ENCODE measurements at places on chromosomes 16 and 17.

- no peak for DNase-seq
These were observed 9.5 kb upstream of the USP10 start for GRCh38 chr16:84690088-84690819.

DNA sequence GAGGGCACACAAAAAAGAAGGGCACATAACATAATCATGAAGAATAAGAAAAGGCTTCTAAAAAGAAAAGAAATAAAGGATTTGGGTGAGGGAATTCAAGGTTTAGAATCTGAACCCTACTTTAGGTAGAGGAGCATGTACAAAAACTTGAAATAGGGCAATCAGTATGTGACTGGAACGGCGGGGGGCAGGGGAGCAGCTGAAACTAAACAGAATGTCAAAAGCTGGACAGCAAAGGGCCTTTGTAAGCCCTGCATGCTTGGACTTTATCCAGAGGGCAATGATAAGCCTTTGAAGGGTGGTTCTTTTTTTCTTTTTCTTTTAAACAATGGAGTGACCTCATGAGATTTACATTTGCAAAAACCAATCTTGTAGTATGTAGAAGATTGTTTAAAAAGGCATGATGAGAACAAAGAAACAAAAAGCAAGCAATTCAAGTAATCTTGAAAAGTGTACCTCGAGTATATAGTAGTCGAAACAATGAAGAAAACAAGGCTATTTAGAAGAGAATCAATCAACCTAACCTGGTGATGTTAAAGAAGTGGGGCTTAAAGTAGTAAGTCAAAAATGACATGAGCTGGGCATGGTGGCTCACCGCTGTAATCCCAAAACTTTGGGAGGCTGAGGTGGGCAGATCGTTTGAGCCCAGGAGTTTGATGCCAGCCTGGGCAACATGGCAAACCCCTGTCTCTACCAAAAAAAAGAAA is 46.7 kb upstream of the ANKFY1 start:
- no peak for DNase-seq

DNA sequence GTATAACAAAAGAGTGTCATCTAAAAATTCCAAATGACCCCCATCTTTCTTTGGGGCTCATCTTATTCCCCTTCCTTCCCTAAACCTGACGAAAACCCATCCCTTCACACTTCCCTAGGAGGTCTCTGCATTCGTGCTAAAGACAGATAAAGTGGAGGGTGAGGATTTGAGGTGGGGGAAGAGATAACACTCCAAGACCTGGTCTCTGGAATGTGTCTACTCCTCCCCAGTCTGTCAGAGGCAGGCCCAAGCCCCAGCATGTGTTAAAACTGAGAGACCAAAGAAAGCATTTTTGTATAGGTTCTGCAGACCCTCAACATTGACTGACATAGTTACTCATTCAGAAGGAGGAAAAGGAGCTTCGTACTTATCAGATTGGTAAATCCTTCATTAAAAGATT is 11.0 kb upstream of the LHX1 start:
- DNase-seq = no peak

DNA sequence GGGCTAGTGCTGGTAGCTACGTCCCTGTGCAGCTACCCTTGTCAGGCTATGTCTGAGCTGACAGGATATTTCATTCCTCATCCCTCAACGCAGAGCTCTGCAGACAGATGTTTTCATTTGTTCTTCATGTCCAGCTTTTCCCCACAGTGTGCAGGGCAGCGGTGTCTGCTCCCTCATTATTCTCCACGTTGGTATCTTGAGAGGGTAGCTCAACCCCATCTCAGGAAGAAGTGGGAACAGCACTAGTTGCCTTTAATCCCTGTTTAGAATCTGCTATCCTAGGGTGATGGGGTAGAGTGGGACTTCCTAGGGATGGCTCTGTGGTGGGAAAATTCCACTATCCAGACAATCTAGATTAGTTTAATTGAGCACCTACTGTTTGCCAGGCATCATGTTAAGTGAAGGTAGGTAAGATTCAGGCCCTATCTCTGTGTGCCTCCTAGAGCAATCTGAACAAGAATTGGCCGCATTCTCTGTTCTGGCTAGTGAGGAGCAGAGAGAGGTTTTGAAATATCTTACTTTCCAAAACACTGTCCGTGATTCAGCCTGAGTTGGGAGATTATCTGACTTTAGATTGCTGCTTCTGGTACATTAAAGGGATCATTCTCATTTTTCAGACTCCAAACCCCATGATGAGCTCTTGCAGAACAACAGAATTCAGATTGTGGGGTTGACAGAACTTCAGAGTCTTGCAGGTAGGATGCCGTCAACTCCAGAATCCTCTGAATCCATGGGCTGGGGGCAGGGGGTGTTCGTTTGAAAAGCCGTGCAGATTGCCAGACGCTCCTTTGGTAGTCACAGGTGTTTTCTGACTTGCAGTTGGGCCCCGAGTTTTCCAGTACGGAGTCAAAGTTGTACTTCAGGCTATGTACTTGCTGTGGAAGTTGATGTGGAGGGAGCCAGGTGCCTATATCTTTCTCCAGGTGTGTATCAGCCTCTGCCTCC is 963 bp downstream of the ALG1 start:
- no peak for DNase-seq

- DNase-seq = no peak
These were observed 85.5 kb upstream of the SALL1 start for GRCh38 chr16:51236583-51236982.

GRCh38 chr16:11627822-11628457 is 40.3 kb upstream of the SNN start:
- no peak for DNase-seq

GRCh38 chr16:86593913-86594620 is 15.7 kb downstream of the FOXL1 start:
- DNase-seq = no peak

- DNase-seq = no peak
These were observed 12.7 kb upstream of the SPAG9 start for GRCh38 chr17:51133365-51133764.

- no peak for DNase-seq
These were observed 1.5 kb downstream of the PITPNM3 start for GRCh38 chr17:6554871-6555330.

GRCh38 chr17:2867441-2868424 is 71.5 kb downstream of the RAP1GAP2 start:
- no peak for DNase-seq

- no peak for DNase-seq
These were observed 3.3 kb downstream of the TRPV2 start for GRCh38 chr17:16418685-16419068.

GRCh38 chr16:79834720-79835119 is 234.2 kb upstream of the MAF start:
- DNase-seq = no peak

- no peak for DNase-seq
These were observed 104.2 kb downstream of the CDK5R1 start for GRCh38 chr17:32590974-32591373.

- peak; percentile 38 for DNase-seq
These were observed 1.7 kb upstream of the SLC16A11 start for GRCh38 chr17:7045492-7046126.

- DNase-seq = no peak
These were observed 32.7 kb upstream of the IRX5 start for GRCh38 chr16:54897930-54898329.

DNA sequence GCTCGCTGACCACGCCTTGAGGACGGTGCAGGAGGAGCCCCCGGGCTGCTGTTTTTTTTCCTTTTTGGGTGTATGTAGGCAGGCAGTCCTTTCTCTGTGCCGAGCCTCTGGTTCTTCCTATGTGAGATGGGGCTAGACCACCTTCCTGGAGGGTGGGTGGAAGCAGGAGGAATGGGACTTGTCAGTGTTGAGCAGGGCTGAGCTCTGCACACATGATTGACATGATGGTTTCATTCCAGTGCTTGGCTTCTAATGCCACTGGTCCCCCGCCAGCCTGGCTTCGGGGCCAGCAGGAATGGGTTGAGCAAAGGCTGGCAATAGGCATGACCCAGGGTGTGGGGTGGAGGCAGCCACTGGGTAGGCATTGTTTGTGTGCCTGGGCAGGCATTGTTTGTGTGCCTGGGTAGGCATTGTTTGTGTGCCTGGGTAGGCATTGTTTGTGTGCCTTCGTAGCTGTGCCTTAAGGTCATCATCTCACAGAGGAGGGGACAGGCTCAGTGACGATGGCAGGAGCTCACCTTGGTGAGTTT is 14.2 kb upstream of the ADCY7 start:
- no peak for DNase-seq

DNA sequence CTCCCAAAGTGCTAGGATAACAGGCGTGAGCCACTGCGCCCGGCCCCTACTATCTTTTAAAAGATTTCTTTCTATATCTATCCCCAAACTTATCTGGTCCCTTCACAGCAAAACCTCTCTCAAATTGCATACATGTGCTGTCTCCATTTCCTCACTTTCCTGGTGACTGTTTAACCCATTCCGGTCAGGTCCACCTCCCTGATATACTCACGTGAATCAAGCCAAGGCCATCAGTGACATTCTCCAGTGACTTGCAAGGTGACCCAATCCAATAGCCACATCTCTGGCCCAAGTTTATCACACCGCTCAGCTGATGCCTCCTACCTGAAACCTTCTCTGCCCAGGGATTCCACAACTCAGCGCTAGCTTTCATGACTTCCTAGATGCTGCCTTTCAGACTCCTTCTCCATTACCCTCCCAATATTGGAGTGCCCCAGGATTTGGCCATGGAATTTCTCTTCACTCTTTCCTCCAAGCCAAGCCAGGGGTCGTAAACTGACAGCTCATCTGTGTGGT is 1.4 kb upstream of the CTCF start:
- DNase-seq = no peak

DNA sequence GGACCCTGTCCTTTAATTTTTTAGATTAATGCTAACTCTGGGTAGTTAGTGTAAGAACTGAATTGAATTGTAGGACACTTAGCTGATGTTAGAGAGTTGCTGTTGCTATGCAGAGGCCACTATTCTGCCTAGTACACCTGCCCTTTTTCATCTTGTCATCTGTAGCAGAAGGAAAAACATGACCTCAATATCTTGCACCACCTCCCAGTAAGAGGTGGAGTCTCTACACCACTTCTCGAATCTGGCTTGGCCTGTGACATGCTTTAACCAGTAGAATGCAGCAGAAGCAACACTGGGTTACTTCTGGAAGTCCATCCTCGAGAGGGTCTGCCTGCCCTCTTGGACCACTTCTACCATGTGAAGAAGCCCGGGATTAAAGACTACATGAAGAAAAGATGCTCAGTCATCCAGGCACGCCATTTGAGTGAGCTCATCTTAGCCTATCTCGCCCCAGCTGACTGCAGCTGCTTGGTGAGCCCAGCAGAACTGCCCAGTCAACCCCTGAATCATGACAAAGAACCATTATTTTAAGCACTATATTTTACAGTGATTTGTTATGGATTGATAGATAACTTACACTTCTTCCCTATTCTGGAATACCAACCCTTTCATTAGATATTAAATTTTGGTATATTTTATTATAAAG is 153.5 kb downstream of the MYO1D start:
- no peak for DNase-seq

- no peak for DNase-seq
These were observed 56.4 kb upstream of the NLRP1 start for GRCh38 chr17:5640726-5641125.

DNA sequence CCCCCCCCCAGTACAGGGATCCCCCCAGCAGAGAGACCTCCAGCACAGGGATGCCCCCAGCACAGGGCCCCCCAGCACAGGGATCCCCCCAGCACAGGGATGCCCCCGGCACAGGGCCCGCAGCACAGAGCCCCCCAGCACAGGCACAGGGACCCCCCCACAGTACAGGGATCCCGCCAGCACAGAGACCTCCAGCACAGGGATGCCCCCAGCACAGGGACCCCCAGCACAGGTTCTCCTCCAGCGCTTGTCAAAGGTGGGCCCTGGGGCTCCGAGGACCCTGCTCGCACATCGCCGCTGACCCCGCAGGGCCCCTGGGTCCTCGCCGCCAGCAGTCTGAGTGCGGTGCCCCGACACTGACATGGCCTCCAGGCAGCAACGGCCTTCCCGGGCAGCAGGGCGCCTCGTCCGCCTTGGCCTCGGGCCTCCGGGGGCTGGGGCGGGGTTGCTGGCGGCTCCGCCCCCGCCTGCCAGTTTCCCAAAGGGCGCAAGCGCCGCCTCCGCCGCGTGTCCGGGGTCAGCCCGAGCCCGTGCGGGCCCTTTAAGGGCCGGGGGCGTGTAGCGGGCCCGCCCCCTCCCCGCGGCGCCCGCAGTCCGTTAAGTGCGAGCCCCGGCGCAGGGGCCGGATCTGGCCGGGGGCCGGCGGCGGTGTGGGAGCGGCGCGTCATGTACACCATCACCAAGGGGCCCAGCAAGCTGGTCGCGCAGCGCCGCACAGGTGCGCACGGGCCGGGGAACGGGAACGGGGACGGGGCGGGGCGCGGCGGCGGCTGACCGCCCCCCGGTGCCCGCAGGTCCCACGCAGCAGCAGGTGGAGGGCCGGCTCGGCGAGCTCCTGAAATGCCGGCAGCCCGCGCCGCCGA is at the start of gene MCRIP2:
MCRIP2 (plus strand) TSS at position 503 of the 863 bp plus-strand sequence; CDS start at position 667, 164 bp downstream.
- DNase-seq = peak; percentile 77

GRCh38 chr17:82108496-82108945 is 10.5 kb upstream of the FASN start:
- no peak for DNase-seq

DNA sequence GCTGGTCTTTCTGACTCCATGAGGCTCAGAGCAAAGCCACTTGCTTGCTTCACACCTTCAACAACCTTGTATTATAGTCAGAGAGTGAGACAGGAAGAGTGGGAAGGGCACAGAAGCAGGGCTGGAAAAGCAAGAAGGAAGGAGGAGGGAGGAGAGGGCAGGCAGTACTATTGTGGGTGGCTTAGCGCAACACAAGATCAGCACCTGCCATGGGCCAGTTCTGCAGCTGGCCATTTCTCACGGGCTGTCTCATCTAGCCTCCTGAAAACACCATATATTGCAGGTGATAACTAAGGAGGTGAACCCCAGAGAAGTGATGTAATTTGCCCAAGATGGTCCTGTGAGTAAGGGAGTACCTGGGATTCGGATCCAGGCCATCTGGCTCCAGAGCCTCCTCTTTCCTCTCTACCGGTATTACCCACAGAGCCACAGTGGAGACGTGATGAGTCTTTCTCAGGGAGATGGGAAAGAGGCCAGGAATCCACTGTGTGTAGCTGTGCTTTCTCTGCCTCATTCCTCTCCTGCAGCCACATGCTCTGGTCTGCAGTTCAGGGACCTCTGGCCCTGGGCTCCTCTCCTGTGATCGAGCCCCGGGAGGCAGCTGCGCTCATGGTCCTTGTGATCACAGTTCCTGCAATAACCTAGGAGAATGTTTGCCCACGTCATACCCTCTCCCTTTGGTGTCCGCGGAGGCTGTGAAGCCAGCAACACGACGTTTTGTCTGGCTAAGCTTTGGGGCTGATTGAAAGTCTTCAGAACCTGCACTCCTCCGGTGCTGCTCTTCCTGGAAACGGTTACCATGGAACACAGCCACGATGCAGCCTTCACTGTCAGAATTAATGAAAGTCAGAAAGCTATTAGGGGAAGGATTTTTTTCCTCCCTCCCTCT is 178.1 kb upstream of the CCL2 start:
- no peak for DNase-seq
